ENCODE measurements at places on chromosomes 12 and 14.
A peak's percentile ranks its signal among the peaks of the same experiment; 100 is the strongest.

DNA sequence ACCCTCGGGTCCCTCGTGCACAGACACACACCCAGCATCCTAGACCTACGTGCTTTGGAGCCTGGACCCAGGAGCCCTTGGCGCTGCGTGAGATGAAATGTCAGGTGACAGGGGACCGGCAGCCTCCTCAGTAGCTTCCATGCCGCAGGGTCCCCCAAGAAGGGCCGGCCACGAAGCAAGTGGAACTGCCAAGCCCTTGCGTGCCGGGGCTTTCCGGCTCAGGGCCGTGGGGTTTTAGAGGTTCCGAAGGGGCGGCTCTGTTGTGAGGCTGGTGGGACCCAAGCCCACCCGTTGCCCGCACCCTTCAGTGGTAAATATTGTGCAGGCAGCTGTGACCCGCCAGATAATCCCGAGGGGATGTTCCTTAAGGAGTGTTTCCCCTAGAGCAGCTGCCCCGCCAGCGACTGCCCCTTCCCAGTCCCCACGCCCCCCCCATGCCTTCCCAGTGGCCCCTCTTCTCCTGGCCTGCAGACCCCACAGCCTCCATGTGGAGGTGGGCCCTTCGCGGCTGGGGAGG lies 133.7 kb downstream of the ADGRD1 start:
- DNase-seq, result no peak

- DNase-seq, result no peak
Observed at GRCh38 chr12:20588042-20588441, 107.1 kb upstream of the SLCO1C1 start.

DNA sequence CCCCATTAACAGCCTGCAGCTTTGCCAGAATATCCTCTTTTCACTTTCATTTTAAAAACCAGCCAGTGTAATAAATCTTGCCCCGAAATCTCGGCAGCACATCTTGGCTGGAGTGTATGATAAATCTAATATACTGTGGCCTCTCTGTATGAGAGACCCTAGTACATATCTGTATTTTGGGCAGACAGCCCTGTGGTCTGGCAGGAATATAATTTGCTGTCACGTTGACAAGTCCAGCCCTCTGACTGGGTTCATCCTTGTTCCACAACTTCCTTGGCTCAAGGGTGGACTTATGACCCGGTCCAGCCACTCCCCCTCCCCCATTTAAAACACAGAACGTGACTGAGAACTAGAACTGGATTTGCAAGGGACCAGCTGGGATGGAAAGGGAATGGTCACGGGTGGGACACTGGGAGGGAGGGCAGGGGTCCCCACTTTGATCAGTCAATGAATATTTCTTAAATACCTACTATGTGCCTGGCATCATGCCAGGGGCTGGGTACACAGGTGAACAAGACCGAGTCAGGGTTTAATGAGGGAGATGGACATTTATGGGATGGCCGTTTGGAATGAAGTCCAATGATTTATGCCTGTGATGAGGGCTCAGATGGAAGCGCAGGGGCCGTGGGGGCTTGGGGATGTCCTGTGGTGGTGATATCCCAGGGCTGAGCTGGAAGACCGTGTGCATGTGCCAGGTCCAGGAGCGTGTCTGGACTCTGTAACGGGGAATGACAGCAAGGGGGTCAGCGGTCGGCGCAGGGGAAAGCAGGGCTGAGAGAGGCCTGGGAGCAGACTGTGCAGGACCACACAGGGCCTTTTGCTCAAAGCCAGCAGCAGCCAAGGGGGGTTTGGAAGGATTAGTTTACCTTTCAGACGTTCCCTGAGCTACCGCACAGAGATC lies 190.5 kb downstream of the PHETA1 start:
- DNase-seq, result no peak

DNA sequence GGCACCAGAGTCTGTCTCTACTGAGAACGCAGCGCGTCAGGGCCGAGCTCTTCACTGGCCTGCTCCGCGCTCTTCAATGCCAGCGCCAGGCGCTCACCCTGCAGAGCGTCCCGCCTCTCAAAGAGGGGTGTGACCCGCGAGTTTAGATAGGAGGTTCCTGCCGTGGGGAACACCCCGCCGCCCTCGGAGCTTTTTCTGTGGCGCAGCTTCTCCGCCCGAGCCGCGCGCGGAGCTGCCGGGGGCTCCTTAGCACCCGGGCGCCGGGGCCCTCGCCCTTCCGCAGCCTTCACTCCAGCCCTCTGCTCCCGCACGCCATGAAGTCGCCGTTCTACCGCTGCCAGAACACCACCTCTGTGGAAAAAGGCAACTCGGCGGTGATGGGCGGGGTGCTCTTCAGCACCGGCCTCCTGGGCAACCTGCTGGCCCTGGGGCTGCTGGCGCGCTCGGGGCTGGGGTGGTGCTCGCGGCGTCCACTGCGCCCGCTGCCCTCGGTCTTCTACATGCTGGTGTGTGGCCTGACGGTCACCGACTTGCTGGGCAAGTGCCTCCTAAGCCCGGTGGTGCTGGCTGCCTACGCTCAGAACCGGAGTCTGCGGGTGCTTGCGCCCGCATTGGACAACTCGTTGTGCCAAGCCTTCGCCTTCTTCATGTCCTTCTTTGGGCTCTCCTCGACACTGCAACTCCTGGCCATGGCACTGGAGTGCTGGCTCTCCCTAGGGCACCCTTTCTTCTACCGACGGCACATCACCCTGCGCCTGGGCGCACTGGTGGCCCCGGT lies at the start of gene PTGDR:
PTGDR (plus strand) TSS at position 198 of the 778 bp plus-strand sequence; CDS start at position 315, 117 bp downstream.
- DNase-seq, result no peak

GRCh38 chr12:94550964-94551363 lies 91.3 kb upstream of the CEP83 start:
- no peak for DNase-seq

DNA sequence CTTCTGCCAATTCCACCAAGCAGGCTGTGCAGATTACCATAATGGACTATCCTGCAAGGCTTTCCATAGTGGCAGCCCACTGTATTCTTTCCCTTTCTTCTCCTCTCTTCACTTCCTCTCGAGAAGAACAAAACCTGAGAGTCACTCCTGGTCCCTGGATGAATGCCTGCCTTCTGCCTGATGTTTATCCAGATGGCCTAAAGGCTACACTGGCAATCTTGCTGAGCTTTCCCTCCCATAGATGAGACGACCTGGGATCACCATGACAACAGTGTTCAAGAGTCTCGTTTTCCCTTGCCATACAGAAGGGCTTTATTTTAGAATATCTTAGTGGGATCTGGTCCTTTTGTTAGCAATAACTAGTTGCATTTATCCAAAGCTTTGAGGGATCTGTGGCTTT lies 142.3 kb downstream of the RTN1 start:
- DNase-seq, result no peak

GRCh38 chr12:78712834-78713481 lies 151.6 kb upstream of the SYT1 start:
- DNase-seq, result no peak

- DNase-seq, result no peak
Observed at GRCh38 chr12:129670256-129670920, 233.4 kb downstream of the TMEM132D start.

DNA sequence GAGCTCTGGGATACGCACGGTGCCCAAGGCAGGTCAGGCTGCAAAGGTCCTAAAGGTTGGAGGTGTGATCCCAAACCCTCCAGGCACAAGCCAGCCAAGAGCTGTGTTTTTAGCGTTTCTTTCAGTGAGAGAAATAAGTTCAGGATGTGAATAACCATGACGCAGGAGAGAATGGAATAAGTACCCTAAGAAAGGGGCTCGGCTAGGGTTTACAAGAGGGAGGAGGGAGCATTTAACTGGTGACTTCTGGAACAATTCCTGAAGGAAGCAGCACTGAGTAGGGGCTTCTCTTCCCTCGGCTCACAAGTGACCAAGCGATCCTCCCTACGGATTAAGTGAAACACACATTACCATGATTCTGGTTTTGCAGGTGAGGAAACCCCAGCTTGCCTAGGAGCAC lies 29.4 kb downstream of the SSH1 start:
- no peak for DNase-seq

- DNase-seq, result no peak
Observed at GRCh38 chr14:61511558-61511948, 183.8 kb upstream of the HIF1A start.

GRCh38 chr14:89040460-89041256 lies 216.2 kb downstream of the TTC8 start:
- DNase-seq, result peak; percentile 54

DNA sequence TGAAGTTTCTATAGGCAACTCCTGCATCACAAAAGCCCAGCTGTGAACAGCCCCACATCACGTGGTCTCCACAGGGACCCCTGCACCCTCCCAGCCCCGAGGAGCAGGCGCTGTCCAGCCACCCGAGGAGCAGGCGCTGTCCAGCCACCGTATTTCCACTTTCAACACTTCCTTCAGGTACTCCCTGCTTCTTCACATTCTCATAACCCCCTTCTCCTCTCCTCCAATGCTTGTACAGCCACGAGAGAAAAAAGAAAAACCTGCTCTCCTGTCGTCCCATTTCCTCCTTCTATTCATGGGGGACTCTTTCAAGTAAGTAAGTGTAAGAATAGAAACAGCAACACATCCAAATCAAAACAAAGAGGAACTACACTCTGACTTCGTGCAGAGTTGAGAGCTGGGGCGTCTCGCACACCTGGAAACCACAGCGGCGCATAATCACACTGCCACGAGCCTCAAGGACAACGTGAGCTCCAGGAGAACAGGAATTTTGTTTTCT lies 11.9 kb downstream of the CDC42BPB start:
- no peak for DNase-seq

- DNase-seq, result no peak
Observed at GRCh38 chr14:95231966-95232633, 74.8 kb upstream of the DICER1 start.

GRCh38 chr12:22828066-22828465 lies 203.1 kb downstream of the ETNK1 start:
- DNase-seq, result no peak

DNA sequence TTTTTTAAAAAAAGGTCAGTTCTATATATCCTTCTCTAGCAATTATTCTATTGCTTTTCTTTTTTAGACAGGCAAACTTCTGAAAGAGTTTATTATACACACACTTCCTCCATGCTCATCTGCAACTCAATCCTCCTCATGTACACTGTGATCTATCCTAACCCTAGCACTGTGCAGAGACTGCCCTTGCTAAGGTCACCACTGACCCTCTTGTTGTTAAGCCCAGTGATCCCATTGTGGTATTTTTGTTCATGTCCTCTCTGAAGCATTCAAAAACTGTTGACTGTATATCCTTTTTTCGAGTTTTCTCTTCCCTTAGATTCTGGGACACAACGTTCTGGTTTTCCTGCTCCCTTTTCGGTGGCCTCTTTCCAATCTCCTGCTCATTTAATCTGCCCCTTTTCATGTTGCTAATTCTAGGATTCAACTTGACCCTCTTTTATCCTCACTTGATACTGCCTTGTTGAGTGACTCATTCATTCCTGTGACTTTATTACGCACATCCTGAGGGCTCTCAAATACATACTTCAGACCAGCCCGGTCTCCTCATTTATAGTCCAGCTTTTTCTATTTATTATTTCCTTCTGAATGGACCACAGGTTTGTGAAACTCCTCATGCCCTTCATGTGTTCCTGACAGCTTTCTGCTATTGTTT lies 53.9 kb upstream of the PTPRB start:
- peak; percentile 19 for DNase-seq

DNA sequence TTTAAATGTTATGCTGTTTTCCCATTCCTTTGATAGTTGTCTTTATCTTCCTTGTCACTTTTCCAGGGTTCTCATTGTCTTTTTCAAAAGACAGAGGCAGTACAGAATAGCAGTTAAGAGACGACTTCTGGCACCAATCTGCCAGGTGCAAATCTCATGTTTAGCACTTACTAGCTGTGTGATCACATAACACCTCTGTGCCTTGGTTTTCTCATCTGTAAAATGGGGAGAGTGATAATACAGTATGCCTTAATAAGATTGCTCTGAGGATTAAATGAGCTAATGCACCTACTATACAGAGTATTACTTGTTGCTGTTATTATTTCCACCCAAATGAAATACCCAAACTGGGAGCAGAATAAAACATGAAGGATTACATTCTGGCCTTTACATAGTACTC lies 4.8 kb downstream of the GPR135 start:
- DNase-seq, result no peak

DNA sequence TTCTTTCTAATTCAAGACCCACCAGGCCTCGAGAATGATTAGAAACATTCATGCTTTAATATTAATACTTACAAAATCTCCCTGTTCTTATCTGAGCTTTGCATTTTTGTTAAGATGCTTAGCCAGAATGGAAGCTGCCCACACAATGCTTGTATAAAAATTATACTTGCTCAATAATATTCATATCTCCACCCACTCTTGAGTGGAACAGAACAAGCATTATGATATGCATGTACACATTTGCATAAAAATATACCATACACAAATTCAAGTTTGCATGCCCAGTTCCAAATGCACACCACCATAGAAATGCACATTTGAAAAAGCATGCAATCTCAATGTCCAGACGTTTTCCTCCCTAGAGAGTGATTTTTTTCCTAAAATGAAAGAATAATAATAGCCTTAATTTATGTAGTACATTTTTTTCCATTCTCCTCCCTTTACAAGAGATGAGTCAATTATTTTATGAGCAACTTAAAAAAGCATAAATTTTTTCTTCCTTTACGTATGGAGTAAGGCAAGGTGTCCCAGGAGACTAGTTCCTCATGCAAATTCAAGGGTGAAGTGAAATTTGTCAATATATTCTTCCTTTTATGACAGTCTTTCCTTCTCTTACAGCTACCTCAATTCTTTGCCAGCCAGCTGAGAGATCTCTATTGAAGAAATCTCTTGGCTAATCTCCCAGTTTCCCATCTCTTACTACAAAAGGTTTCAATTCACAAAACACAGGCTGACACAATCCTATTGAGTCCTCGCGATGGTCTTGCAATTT lies 313.1 kb upstream of the GARIN6 start:
- DNase-seq, result no peak

- DNase-seq, result no peak
Observed at GRCh38 chr14:94570440-94570839, 9.2 kb downstream of the SERPINA4 start.

DNA sequence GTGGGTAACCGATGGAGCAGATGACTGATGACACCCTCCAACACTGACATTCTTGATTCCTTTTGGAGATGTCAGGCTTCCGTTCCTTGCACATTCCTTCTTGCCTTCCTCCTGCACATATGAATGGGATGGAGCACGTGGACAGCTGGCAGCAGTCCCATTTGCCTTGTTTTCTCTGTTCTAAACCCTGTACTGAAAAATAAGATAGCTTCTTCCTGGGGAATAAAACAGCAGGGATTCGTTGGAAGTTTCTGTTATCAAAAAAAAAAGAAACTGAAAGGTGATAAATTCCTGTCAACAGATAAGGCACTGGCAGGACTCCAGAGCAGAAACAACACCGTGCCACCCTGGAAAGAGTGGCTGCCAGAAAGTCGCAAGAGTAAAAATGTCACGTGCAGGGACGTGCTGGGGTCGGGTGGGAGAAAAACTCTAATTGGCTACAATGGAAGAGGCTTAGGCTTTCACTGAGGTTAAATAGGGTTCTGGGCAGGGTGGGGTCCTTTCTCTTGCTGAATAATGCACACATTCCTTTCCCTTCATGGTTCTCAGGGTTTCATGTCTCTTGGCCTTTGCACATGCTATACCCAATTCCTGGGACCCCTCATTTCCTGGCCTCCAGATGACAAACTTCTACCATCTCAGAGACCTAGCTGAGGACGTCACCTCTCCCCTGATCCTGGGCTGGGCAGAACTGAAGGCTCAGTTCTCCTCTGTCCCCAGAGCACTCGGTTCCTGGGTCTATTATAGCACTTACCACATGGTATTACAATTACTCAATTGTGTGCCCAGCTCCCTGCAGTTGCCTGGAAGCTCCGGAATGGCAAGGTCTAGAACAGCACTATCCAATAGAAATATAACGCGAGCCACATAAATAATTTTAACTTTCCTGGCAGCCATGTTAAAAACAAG lies 7.0 kb upstream of the NUAK1 start:
- DNase-seq, result no peak
